Aorta (tissue), 5 donors: ENCODE measurements at places on chromosomes 7 and 10. TPM values are rescaled to one million over a fixed set of nuclear protein-coding genes. Genes with fewer than 3 reads are reported as not detected.

AS3MT gene
- polyA plus RNA-seq = 4.8 TPM

TEX36 gene
- not detected for polyA plus RNA-seq

SPDYE2 gene
- not detected for polyA plus RNA-seq

WNT8B gene
- not detected for polyA plus RNA-seq

PPP1R17 gene
- polyA plus RNA-seq = not detected

SYT15 gene
- polyA plus RNA-seq = 0.79 TPM
